ENCODE measurements at places on chromosomes 11 and 22.

DNA sequence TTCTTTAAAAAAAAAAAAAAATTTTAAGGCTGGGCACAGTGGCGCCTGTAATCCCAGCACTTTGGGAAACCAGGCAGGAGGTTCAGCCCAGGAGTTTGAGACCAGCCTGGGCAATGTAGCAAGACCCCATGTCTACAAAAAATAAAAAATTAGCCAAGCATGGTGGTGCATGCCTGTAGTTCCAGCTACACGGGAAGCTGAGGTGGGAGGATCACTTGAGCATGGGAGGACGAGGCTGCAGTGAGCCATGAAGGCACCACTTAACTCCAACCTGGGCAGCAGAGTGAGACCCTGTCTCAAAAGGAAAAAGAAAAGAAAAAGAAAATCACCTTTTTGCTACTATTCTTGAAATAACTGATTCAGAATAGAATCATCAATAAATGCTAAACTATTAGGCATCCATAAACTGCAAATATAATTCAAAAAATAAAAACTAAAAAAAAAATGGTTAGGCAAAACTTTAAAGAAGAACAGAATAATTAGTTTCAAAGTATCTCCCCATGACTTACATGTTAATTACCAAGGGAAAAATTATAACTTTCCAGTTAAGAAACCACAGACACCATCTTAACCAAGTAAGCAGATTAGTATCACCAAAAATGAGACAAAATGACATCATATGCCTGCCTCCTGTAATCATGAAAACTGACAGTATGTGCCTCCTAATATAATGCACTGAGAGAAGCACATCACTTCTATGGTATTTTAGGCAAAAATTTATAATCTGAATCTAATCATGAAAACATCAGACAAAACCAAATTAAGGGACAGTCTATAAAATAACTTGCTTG is 63.6 kb downstream of the DENND5A start:
- DNase-seq = no peak

- DNase-seq = no peak
Observed at GRCh38 chr11:95512682-95513081, 276.9 kb downstream of the FAM76B start.

DNA sequence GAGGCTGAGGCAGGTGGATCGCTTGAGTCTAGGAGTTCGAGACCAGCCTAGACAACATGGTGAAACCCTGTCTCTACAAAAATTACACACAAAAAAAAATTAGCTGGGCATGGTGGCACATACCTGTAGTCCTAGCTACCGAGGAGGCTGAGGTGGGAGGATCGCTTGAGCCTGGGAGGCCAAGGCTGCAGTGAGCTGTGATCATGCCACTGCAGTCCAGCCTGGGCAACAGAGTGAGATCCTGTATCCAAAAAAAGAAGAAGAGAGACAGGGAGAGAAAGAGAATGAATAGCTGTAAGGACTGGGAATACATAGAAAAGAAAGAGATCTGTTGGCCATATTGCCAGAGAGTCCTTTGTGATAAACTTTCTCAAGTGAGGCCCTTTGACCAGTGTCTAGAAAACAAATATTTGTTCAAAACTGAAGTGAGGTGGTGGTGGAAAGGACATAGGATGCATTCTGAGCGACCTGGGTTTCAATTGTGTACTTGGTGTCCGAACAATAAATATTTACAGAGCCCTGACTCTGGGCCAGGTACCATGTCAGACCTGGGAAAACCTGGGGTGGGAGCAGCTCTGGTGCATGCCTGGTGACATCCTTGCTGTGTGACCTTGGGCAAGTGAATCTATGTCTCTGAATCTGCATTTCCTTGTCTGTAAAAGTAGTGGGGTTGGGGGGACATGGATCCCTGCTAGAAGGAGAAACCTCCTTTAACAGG is 89.6 kb upstream of the CRYBB3 start:
- no peak for DNase-seq

GRCh38 chr22:45531441-45532234 is 29.0 kb downstream of the FBLN1 start:
- no peak for DNase-seq

DNA sequence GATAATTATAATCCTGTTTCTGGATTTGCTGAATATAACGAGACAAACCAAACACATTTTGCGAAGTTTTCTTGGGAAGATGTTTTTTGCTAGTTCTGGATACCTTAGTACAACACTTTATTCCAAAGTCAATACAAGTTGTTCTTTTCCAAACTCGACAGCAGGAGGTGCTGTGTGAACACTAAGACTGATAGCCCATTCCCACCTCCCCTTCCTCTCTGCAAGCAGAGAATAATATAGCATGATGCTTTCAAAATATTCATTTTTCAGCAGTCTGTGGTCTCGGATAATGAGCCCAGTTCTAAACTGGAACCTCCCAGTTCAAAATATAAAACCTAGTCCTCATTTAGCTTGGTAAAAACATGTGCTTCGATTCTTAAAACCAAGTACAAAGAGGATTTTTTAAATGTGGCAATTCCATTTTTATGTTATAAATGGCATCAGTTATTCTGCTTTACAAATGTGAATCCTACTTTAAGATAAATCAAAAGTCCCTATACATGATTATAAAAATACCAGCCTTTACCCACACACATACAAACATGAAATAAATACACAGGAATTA is 129.1 kb downstream of the DCDC1 start:
- DNase-seq = no peak
